Occipital lobe (tissue), 3 donors: ENCODE measurements at places on chromosomes 7 and 10. TPM values are rescaled to one million over a fixed set of nuclear protein-coding genes. Genes with fewer than 3 reads are reported as not detected.

The CABCOCO1 gene
- 3.4 TPM for total RNA-seq

The NPSR1 gene
- not detected for total RNA-seq

The GPC2 gene
- 71.9 TPM for total RNA-seq

The TMEM26 gene
- total RNA-seq, result 0.47 TPM

The SSC4D gene
- total RNA-seq, result 0.94 TPM

DNA sequence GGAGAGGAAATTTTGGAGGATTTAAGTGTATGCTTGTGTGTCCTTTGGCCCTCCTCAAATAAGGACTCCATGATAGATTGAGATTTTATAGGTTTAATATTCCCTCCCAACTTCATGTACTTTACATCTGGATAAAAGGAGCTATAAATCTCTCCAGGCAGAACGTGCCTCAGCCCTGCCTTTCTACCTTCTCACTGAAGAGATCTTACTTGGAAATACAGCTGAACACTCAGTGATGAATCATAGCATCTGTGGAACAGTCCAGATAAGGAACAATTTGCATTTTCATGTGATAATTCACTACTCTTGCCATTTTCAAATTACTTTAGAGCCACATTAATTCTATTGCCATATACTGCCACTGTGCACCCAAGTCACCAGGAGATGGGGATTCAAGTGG is 364.6 kb upstream of the PODXL start:
- DNase-seq, result no peak

DNA sequence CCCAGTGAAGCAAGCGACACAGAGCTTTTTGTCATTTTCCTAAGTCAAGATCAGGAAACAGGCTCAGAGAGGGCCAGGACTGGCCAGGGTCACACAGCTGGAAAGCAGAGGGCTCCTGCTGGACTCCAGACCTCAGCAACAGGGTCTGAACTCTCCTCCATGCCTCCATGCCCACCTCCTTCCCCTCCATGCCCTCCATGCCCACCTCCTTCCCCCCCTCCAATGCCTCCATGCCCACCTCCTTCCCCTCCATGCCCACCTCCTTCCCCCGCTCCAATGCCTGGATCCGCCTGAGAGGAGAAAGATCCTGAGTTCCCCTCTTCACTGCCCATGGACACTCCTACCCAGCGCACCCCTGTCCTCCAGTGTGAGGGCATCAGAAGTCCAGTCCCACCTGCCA is 51.3 kb downstream of the OAT start:
- DNase-seq, result no peak

- DNase-seq, result no peak
These were observed 73.7 kb upstream of the ODAD2 start for GRCh38 chr10:28072573-28072972.

GRCh38 chr7:47427051-47427643 is 154.8 kb downstream of the TNS3 start:
- no peak for DNase-seq

DNA sequence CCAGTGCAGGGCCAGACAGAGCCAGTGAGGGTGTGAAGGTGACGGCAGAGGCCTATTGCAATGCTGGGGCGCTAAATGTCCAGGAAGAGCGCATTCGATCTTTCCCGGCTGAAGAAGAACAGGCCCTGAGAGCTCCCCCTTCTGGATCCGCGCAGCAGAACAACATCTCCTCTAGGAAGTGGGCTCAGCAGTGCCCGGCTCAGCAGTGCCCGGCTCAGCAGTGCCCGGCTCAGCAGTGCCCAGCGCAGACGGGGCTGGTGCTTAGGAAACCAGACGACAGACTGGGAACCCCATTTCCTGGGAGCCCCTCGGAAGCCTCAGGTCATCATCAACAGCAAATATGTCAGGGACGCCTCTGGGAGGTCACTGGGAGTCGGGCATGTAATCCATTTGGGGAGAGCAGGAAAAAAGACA is 4.7 kb upstream of the NOS3 start:
- peak; percentile 40 for DNase-seq
